ENCODE measurements at places on chromosomes 3 and 15.

GRCh38 chr3:192758654-192759053, 31.3 kb upstream of the FGF12 start:
- no peak for DNase-seq

- DNase-seq, result no peak
Measured at GRCh38 chr3:42591811-42592210, 1.2 kb downstream of the SS18L2 start.

GRCh38 chr3:21109056-21109455, 642.0 kb downstream of the ZNF385D start:
- no peak for DNase-seq

GRCh38 chr3:57011022-57011421, 49.4 kb upstream of the SPATA12 start:
- no peak for DNase-seq

DNA sequence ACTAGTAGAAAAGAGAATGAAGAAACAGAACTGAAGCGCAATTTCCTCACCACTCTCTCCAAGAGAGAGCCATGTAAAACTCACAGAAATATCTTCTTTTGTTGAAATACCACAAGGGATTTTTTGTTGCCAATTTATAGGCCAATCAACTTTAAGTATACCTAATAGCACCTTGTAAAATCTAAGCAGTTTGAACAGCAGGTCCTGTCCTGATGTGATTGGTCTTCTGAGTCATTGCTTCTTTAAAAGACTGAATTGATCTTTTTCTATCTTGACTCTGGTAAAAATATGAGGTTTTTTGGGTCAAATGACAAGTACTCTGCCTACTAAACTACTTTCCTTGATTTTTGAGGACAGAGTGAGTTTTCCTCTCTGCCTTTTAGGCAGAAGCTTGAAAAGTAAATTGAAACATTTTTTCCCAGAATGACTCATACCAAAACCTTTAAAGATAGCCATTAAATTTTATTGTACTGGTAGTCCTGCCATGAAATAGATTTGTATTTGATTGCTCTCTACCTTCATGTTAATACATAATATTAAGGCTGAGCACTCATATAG, 343.9 kb upstream of the CBLB start:
- DNase-seq, result no peak

- no peak for DNase-seq
Measured at GRCh38 chr15:63930034-63930433, 96.3 kb upstream of the HERC1 start.

DNA sequence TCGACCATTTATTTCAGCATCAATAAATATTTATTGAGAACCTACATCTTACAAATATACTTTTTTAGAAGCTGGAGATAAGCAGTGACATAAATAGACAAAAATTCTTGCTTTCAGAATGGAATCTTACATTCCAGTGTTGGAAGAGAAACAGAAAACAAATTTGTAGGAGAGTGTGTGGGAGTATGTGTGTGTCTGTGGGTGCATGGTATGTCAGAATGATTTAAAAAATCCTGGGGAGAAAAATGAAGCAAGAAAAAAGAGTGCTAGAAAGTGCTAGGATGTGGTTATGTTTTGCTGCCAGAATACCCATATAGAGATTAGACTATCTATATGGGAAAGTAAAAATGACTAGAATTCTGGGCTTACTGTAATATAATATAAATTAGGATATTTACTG, 561.7 kb upstream of the SGO1 start:
- DNase-seq, result no peak

GRCh38 chr3:178551916-178552321, 15.7 kb downstream of the KCNMB2 start:
- peak; percentile 68 for DNase-seq

DNA sequence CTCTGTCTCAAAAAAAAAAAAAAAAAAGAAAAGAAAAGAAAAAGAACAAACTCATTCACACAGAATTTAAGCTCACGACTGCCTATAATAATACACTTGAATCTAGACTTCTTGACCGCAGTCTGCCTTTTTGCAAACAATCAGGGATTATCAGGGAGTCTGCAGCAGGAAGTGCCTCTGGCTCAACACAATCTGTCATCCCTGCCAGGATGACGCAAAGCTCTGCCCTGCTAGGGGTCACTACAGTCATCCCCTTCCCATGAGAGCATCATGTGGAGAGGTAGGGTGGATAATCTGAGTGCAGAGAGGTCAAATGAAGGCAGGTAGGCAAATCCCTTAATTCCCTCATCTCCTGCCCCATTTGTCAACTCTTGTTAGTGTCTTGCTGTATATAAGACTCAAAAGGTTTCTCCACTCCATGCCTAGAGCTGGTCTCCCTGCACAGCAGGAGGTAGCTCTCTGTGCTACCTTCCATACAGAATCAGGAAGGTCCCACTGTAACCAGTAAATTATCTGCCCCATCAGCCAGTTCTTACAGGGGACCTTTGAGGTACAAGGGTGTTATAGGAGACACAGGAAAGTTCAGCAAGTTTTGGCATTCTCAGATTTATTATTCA, 4.2 kb downstream of the UBAP1L start:
- no peak for DNase-seq

DNA sequence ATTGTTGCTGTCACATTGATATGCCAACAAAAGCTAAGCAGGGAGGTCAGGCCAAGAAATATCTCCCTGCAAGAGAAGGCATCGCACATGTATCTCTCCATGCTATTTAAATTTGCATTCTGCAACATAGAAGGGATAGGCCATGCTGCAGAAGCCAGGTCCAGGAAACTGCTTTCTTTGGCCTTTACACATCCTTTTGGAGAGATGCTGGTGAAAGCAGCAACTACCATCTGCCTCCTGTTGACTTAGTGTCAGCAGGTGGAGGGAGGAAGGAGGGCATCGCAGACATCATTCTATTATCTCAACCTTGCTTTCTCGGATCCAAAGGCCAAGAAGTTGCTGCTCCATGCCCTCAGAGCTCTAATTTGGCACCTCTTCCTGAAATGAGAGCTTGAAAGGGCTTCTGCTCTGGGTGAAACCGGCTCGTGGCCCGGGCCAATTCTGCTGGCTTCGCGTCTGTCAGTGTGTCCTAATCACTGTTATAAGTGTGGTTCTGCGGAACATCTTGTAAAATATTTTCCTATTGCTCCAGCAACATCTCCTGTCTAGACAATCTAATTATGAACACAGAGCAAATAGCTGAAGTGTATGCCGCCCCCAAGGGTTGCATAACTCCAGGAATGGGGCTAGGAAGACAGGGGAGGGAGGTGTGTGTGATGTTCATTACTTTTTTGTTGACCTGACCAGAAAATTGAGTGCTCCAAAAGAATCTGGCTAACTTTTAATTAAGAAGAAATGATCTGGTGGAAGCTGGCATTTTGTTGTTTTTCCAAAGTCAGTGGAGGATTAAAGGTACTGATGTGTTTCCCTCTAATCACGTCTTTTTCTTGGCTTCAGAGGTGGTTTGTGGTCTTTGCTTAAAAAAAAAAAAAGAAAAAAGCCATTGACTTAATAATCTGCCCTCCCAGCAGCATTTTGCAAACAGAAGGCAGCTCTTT, 89.1 kb downstream of the TPRG1 start:
- DNase-seq, result no peak

DNA sequence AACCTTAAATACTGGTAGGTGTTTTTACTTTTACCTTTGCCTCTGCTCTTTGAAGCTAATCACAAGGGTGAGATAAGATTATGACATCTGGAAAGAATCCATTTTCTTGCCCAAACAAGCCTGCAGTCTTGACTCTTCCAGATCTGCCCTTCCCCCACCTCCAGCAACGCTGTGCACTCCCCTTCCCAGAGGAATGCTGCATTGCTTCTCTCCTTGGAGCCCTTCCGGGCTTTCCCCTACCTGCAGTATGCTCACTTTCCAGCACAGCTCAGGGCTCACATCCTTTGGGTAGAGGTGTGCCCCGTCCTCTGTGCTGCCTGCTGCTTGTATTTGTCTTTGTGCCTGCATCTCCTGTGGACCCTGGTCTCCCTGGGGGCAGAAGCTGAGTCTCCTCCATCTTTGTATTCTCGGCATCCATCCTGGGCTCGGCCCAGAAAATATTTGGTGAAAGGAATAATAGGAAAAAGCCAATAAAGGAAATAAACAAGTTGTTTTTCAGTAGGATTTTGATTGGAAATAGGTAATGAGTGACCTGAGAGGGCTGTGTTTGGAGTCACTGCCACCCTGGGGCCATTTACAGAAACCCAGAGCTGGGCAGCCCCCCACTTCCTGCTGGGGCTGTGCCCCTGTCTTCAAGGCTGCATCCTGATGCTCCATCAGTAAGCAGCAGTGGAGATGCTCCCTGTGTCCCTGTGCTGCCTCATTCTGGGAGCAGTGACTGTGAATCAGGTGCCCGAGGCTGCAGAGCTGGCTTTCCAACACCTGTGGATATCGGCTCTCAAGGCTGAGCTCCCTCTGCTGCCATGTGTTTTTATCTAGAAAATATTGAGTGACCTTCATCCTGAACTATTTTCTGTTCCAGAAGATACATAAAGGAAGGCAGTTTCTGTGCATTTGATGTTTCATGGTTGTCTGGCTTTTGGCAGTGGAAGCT, 117.5 kb downstream of the EEFSEC start:
- DNase-seq, result no peak

GRCh38 chr3:165518346-165518745, 318.9 kb downstream of the BCHE start:
- no peak for DNase-seq

- DNase-seq, result no peak
Measured at GRCh38 chr15:39344662-39345141, 236.2 kb upstream of the THBS1 start.

- DNase-seq, result no peak
Measured at GRCh38 chr3:176687754-176688153, 509.5 kb downstream of the TBL1XR1 start.

DNA sequence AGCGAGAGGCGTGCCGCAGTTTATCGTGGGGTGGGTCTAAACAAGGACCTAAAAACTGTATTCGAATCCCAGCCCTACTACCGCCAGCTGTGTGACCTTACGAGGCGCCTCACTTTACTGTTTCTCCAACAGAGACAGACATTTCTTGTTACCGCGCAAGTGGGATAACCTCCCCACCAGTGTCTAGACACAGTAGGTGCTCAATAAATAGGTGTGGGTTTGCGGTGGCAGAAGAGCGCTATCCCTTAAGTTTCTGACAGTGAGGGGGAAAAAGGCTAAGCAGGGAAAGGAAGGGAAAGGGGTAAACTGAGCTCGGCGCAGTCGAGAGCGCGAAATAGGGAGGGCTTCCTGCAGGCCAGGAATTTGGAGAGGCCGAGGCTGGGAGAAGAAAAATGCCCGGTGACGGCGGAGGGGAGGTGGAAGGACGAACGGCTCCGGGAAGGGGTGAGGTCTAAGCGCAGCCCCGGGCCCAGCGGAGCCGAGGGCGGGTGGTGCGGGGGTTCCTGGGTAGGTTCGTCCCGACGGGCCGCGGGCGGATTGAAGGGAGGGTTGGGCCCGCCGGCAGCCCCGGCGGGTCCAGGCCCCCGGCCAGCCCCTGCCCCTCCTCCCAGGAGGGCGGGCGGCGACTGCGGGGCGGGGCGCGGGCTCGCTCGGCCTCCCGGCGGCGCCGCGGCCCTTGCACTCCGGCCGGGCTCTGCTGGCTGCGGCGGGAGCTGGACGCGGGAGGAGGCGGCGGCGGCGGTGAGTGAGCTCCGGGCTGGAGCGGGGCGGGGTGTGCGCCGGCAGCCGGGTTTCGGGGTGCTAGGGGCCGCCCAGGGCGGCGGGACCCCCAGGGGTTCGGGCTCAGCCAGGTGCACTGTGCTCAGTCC, at the start of gene CGNL1:
TSS of gene CGNL1 (plus strand) at position 679 of the 869 bp plus-strand sequence. CDS start 61,495 bp downstream, outside the sequence.
- no peak for DNase-seq

GRCh38 chr15:28975766-28976179, 90.0 kb downstream of the APBA2 start:
- peak; percentile 49 for DNase-seq

DNA sequence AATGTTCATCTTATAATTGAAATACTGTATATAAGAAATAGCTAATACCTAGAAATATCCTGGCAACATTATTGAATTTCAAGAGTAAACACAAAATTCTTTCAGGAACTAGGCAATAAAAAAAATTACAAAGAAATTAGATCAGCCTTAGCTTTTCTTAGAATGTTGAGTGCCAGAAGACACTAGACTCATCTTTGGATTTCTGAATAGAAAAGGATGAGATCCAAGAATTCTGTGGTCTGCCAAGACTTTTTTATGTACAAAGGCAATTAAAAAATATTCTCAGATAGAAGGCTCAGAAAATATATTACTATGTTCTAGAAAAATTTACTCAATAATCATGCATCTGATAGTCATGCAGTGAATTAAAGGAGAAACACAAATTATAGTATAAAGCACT, 294.5 kb upstream of the CDIN1 start:
- DNase-seq, result no peak

- DNase-seq, result no peak
Measured at GRCh38 chr15:25717457-25718168, 145.5 kb downstream of the ATP10A start.

DNA sequence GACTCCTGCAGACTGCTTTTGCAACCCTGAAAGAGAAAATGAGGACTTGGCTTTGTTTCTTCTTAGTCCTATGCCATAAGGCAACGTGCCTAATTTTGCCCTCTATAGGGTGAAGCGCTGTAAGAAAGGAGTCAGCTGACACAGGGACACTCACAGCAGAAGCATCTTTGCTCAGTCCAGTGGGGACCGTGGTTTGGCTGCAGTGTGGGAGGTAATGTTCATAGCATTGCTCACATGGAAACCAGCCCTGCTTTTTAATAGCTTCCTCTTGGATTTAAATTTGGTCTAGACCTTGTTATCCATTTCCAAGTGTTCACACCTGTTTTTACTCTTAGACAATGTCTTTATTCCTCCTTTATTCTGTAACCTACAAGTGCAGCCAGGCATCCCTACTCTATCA, 1032.1 kb downstream of the NTRK3 start:
- no peak for DNase-seq

DNA sequence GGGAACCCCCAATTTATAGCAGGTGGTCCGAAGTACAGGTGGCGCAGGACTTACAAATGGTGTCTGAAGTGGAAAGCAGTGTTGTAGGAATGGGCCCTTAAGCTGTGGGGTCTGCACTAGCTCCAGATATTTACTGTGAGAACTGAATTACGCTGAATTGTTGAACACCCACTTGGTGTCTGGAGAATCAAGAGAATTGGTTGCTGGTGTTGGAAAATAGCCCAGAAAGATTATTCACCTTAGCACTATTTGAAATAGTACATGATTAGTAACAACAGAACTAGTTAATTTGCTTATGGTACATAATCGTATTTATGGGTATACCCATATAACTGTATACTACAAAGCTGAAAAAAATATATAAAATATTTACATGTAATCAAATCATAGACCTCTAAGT, 64.8 kb downstream of the ADAM10 start:
- DNase-seq, result no peak

GRCh38 chr3:28290863-28291300, 49.5 kb downstream of the CMC1 start:
- DNase-seq, result no peak

DNA sequence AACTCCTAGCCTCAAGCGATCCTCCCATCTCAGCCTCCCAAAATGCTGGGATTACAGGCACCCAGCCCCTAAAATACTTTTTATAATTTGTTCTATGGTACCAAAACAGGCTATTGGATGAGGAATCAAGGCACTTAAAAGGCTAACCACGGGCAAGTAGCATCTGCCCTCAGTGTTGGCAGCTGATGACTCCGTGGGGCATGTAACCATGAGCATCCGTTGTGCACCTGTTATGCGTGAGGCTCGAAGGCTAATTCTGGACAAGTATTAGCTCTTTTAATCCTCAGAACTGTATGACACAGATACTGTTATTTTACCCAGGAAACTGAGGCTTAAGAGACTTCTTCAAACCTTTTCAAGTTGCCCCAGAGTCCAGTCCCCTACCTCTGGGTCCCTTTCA, 10.2 kb downstream of the WDR73 start:
- DNase-seq, result no peak
